ENCODE measurements at places on chromosomes 16 and 17. TPM values are rescaled to one million over a fixed set of nuclear protein-coding genes. Genes with fewer than 3 reads are reported as not detected.

DNA sequence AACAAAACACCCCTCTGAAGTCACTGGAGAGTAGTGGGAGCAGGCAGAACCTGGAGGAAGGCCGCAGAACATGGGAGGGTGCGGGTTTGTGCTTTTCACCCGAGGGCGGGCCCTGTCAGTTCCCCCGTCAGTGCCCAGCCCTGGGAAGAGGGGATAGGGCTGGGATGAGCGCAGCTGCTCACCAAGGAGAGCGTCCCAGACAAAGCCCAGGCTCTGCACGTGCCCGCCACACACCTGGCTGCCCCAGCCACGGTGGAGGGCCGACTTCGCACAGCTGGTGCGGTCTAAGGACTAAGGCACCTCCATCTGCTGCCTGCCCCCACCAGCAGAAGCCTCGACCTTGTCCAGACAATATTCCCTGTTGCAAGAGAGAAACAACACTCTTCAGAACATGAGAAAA is 39.5 kb downstream of the ZCCHC14 start:
- peaks cover 12% of the 10 kb centered on the region for H3K36me3 ChIP-seq
- H3K27ac ChIP-seq = no peak overlapping the region
- no peaks in the 10 kb centered on the region for H3K27me3 ChIP-seq

Gene LCAT
- total RNA-seq = 14.2 TPM

DNA sequence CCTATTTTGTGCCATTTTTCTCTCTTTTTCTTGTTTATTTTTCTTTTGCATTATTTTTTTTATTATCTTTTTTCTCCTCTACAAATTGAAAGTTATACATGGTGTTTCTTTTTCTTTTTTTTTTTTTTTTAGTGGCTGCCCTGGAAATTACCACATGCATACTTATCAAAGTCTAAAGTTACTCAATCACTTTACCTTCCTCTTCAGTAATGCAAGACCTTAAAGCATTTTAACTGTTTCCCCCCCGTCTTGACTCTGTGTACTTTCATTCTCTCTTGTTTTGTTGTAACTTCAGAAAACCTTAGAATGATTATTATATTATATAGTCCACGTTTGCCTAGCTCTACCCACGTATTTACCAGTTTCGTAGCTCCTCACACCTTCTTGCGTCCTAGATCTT is 33.3 kb upstream of the SMPD3 start:
- H3K4me1 ChIP-seq = no peaks in the 10 kb centered on the region
- H3K27ac ChIP-seq = no peak overlapping the region
- no peak overlapping the region for H3K4me3 ChIP-seq
- no peaks in the 10 kb centered on the region for H3K36me3 ChIP-seq
- no peak for DNase-seq

Gene SPEM3
- total RNA-seq = not detected

Gene NXPH3
- 0.13 TPM for total RNA-seq

DNA sequence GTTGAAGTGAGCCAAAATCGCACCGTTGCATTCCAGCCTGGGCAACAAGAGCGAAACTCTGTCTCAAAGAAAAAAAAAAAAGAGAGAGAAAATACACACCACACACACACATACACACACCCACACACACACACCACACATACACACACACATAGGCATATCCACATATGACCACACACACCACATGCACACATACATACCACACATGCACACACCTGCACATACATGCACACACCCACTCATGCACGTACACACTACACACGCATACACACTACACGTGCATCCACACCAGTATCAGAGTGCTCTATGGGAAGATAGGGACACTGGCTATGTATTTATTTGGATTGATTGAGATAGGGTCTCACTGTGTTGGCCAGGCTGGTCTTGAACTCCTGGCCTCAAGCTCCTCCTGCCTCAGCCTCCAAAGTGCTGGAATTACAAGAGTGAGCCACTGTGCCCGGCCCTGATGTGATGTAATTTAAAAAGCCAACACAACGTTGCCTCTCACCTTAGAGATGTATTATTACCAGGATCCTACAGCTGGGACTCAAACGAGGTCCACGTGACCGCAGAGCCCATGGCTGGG is 17.8 kb upstream of the GINS2 start:
- no peak overlapping the region for H3K4me3 ChIP-seq
- H3K4me1 ChIP-seq = no peaks in the 10 kb centered on the region
- no peak for DNase-seq
- H3K36me3 ChIP-seq = no peaks in the 10 kb centered on the region
- H3K27me3 ChIP-seq = peaks cover 23% of the 10 kb centered on the region
- H3K27ac ChIP-seq = no peak overlapping the region
